ENCODE measurements at places on chromosomes 6 and 20.
A peak's percentile ranks its signal among the peaks of the same experiment; 100 is the strongest.

GRCh38 chr6:121849477-121849876, 414.0 kb downstream of the GJA1 start:
- no peak for DNase-seq

- no peak for DNase-seq
Measured at GRCh38 chr6:44493593-44493992, 106.1 kb downstream of the CDC5L start.

DNA sequence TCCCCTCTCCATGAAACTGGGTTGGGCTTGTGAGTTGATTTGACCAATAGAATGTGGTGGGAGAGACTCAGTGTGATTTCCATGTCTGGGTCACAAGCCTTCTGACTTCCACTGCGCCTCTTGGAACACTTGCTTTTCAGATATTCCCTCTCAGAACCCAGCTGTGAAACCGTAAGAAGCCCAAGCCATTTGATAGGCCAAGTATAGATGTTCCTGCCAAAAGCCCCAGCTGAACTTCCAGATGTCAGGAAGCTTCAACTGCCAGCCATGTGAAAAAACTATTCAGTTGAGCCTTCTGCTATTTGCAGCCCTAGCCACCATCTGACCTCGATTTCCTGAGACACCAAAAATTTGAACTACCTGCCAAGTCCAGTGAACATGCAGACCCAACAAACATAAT, 387.8 kb upstream of the GJE1 start:
- DNase-seq, result no peak

DNA sequence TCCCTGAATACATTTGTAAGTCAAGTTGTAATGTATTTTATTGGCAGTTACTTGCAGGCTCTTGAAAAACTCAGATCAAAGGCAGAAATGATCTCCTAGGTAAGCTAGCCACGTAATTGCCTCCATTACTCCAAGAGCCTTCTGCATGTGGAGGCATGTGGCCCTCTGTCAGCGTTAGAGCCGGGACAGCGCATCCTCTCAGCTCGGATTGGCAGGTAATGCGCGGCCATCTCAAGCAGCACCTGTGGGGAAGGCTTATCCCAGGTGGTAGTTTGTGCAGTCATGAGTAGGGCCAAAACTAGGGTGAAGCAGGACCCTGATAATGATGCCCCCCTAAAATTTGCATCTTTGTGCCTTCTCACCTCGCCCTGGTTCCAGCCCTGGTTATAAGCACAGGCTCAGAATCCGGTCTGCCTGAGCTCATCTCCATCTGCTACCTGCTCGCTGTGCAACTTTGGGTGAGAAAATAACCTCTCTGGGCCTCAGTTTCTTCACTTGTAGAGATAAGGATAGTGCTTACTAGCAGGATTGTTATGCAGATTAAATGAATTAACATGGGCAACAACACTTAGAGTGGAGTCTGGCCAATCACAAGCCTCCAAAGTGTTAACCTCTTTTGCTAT, 157.5 kb upstream of the PMEPA1 start:
- DNase-seq, result no peak

- peak; percentile 78 for DNase-seq
Measured at GRCh38 chr20:62066339-62066982, 780 bp upstream of the TAF4 start.

GRCh38 chr20:50725724-50726005, 5.7 kb upstream of the PARD6B start:
- no peak for DNase-seq

DNA sequence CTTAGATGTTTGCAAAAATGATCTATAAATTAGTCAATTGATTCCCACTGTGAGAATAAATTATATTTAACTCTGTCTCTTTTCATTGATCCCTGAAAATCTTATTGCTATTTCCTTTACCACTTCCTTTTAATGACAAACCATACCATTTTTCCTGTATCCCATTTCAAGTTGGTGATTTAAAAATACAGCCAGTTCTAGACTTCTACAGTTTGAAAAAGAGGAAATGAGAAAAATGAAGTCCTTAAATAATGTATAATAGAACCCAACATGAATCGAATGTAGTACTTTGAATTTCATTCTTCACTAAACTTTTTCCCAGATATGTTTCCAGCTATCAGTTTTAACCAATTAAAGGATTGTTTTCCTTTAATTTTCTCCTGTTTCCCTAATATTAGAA, 29.5 kb upstream of the SDHAF4 start:
- no peak for DNase-seq

DNA sequence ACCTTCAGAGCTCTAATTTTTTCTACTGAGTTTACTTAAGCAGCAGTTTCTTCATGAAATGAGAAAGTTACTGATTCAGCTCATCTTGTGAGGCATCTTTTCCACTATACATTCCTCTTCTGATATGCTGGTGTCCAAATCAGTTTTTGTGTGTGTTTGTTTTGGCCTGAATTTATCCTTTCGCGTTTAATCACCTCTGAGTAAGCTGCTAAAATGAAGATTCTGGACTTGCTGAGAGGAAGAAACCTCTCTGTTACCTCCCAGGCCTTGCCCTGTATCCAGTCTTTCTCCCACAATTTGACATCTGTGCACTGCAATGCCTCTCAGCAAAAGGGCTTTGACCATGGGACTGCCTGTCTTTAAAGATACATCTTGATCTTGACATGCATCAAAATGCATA, 536.2 kb upstream of the NRSN1 start:
- no peak for DNase-seq

DNA sequence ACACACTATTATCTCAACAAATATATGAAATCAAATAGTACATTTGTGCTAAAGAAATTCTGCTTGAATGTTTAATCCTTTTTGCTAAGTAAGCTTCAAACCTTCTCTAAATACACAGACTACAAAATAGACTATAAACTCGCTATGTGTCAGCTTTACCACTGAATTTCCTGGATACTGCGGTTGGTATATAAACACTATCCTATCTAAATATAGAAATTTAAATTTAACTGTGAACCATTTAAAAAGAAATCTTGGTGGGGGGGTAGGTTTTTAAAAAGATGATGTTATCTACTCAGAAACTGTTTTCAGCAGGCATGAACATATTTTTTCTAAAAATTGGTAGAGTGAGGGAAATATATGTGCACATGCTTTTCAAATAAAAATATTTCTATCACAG, 306.5 kb upstream of the RUNX2 start:
- no peak for DNase-seq

DNA sequence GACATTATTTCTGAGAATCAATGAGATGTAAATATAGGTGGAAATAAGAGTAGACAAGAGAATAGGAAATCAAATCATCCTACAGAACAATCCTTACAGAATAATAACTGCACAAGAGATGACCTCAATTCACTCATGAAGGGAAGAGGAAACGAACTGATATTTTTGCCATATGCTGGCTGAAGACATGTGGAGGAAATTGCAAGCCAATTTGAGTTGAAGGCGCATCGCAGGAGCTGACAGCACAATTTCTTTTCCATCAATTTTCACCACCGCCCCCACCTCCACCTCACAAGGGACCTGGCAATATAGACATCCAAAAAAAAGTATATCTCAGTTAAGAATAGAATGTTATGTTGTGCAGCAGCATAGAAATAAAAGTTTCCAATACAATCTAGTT, 20.3 kb downstream of the CITED2 start:
- DNase-seq, result no peak

GRCh38 chr6:142692942-142693341, 252.0 kb downstream of the HIVEP2 start:
- DNase-seq, result peak; percentile 56

- DNase-seq, result no peak
Measured at GRCh38 chr6:65117817-65118409, 589.1 kb downstream of the EYS start.

DNA sequence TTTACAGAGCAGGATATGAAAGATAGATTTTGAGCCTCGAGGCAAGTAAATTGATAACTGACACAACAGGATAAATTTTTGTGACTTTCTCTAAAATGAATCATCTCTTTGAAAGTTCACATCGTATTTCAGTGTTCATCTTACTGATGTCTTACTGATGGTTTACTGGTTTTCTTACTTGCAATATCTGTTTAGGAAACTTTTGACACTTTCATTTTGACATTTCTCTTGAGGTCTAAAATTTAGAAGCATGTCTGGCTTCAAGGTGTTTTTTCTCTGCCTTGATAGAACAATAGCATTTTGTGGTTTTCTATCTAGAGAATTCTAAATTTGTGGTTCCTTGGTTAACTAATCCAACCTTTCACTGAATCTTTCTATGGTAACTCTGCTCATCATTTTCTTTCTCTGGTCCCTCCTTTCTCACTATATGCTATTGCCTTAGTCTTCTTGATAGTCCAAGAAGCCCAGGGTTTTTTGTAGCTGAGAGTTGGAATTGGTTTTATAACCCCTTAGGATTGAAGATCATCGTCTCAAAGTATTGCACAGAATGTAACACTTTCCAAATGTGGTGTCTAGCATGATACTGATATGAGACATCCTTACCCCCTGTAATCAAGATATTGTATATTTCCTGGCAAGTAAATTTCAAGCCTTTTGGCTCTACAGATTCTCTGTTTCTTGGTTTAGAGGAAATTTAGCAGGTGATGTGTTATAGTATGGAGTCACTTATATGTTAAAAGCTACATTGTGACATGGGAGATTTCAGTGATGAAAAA, 98.7 kb downstream of the RNF144B start:
- DNase-seq, result no peak

DNA sequence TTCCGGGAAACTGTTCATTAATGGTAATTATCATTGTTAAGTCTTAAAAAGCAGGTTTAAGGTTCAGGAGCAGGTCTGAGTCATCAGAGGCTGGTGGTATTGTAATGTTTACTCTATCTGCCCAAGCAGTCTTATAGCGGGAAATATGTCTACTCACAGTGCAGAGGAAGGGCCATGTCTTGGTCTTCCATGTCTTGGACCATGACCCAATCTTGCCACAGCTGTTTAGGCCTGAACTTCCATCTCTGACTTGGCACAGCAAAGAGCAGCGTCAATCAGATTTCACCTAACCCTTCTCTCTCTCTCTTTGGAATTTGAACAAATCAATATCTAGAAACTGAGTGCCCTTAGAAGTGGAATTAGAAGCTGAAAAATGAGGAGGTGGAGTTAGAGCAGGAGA, 25.8 kb downstream of the SLC2A12 start:
- no peak for DNase-seq

GRCh38 chr6:158207422-158207788, 39.3 kb downstream of the GTF2H5 start:
- DNase-seq, result peak; percentile 16

GRCh38 chr6:144019929-144020328, 11.9 kb upstream of the PLAGL1 start:
- no peak for DNase-seq

GRCh38 chr6:87914637-87915395, 132.8 kb upstream of the SPACA1 start:
- DNase-seq, result no peak

- no peak for DNase-seq
Measured at GRCh38 chr20:38214256-38215193, 46.0 kb downstream of the KIAA1755 start.

DNA sequence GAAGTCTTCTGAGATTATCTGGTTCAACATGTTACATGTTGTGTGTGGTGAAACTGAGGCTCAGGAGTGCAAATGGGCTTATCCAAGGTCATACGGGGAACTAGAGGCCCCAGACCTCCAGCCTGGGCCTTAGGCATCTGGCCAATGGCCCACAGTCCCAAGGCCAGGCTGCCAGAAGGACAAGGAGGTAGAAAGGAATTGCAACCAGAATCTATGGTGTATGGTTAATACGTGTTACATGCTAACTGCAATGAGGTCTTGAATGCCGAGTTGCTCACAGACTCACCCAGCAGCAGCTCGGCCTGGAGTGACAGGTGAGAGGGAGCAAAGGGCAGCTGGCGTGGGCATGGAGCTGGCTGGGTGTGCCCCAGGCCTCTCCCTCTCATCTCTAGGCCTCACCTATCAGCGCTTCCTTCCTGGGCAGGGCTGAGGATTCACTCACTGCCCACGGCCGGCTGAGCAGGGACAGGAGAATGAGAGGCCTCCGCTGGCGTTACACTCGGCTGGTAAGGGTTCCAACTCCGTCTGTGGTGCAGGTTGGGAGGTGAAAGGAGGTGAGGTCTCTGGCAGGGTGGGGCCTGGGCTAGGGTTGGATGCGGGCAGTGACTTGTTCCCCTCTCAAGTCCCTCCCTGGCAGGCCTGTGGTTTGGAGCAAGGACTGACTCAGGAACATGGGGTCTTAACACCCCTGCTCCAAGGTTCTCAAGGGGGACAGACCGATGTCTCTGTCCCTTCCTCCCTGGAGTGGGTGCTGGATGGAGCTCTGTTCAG, at the start of gene TLDC2:
Gene TLDC2, plus strand, starts transcription at position 437 of the 771 bp plus-strand sequence. Its CDS starts 37 bp downstream, at position 474.
- DNase-seq, result no peak

- peak; percentile 56 for DNase-seq
Measured at GRCh38 chr6:137698636-137699030, 168.4 kb upstream of the TNFAIP3 start.

GRCh38 chr20:4775322-4776078, 53.8 kb downstream of the PRND start:
- no peak for DNase-seq

GRCh38 chr6:57254055-57254717, 32.1 kb upstream of the RAB23 start:
- DNase-seq, result no peak

GRCh38 chr6:145138469-145139139, 596.7 kb downstream of the EPM2A start:
- DNase-seq, result no peak

GRCh38 chr20:43029176-43029575, 160.5 kb downstream of the PTPRT start:
- no peak for DNase-seq

DNA sequence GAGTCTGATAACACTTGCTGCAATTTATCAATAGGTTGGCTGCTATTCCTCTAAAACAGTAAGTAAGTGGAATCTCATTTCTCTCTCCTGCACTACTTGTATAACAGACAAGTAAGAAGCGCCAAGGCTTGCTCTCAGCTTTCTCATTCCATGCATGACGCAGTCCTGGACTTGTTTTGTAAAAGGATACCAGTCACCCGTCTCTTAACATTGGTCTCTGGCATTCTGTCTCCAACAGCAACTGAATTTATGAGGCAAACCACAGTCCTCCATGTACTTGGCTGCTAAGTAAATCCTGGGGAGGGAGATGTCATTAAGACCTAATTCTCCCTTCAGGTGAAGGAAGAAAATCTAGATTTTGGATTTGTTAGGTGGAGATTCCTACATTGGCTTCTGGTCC, 115.4 kb downstream of the OPN5 start:
- no peak for DNase-seq

DNA sequence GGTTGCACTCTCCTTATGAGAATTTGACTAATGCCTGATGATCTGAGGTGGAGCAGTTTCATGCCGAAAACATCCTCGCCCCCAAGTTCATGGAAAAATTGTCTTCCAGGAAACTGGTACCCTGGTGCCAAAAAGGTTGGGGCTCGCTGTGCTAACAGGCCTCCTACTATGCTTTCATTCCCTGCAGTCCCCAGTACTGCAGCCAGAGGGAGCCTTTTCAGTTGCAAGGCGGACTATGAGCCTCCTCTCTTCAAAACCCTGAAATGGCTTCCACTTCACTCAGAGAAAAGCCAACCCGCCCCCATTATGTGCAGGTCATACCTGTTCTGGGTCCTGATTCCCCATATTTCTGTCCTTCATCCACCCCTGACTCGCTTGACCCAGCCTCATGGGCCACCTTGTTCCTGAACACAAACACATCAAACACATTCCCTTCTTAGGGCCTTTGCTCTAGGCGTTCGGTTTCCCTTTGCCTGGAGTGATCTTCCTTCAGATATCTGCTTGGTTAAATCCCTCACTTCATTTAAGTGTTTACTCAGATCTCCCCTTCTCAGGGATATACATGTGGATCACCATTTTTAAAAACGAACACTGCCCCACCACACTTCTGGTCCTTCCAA, 173.7 kb downstream of the PHACTR1 start:
- no peak for DNase-seq
